ENCODE measurements at places on chromosomes 13 and 19.

GRCh38 chr13:76472916-76473315 lies 413.3 kb downstream of the KCTD12 start:
- no peak for DNase-seq

DNA sequence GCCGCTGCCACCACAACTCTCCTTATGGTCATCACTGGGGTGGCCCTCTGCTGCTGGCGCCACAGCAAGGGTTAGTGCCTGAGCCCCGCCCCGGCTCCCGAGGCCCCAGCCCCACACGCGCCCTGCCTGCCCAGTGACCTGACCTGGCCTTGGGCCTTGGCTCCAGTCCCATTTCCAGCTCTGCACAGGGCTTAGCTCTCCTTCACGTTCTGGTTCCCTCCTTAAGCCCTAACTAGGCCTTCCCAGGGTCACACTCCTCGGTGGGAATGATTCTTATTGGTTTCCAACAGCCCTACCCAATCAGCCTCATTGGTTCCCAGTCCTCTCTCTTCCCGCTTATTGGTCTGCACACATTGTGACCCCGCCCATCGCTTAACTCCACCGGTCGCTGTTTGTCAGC lies 5.8 kb downstream of the KIRREL2 start:
- DNase-seq = no peak

- DNase-seq = no peak
These were observed 18.9 kb upstream of the TRIM13 start for GRCh38 chr13:49977992-49978391.

DNA sequence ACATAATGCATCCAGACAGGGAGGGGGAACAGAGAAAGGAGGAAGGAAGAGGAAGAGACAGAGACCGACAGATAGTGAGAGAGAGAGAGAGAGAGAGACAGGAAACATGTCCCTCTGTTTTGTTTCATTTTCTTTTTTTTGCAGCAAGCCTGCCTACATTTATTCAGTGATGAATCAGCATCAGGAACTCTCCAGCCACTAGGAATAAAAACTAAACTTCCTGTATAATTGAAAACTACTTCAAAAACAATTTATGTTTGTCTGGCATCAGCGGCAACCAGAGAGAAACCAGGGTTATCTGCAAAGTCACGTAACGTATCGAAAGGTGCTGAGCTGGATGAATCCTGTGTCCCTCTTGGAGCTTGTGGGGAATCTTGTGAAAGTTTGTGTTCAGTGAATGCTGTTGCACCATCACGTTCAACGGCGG lies 148.6 kb upstream of the SOX21 start:
- no peak for DNase-seq

- DNase-seq = no peak
These were observed 753.6 kb downstream of the LIG4 start for GRCh38 chr13:107461751-107462150.

- no peak for DNase-seq
These were observed 249.0 kb downstream of the LHFPL6 start for GRCh38 chr13:39353988-39354387.

- no peak for DNase-seq
These were observed 254.6 kb downstream of the SPRY2 start for GRCh38 chr13:80086304-80086721.

DNA sequence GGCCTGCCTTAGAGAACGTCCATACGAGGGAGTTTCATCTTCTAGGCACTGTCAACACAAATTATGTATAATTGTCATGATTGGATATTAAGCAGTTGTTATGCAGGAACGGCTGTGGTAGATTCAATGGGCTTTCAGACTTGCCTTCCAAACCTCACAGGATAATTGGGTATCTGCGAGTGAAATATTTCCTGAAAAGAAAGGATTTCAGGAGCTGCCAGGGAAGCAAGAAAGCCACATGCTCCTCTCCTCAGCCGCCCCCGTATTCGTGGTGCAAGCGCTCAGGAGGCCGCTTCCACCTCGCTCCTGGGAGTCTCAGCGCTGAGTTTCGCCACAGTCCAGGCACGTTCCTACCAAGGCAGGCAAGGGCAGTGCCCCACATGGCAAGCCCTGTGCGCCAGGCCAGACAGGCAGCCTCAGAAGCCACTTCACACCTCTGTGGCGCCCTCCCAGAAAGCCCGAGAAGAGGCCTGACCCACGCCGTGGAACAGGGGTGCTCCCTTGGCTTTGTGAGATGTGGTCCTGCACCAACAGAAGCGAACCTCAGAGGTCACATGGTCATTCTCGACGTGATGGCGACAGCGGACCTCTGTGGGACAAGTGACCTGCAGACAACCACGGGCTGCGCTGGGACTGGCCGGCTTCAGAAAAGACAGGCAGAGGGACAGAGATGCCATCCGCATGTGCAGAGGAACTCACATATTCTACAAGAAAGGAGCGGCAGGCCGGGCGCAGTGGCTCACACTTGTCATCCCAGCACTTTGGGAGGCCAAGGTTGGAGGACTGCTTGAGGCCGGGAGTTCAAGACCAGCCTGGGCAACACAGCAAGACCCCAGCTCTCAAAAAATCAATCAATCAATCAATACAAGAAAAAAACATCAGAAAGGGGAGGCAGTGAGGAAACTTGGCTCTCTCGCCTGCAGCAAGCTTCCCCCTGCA lies 41.4 kb downstream of the CEBPG start:
- no peak for DNase-seq

DNA sequence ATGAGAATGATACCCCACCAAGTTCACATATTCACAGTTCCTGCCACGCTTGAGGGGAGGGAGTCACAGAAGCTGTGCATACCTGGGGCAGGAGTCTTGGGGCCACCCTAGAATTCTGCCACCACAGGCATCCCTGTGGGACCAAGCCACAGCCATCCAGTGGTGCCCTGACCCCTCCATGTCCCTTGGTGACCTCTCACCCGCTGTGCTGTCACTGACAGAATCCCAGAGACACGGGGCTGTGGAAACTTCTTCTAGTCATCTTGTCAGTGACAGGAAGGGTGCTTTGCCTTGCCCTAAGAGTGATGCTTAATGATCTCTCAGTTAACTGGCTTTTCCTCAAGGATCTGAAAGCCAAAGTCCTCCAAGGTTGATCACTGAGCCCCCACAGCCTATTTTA lies 58.4 kb upstream of the UQCRFS1 start:
- DNase-seq = no peak

GRCh38 chr19:7356899-7357627 lies 8.3 kb downstream of the ARHGEF18 start:
- DNase-seq = no peak

GRCh38 chr19:55341171-55341588 lies 1.5 kb downstream of the KMT5C start:
- peak; percentile 25 for DNase-seq

DNA sequence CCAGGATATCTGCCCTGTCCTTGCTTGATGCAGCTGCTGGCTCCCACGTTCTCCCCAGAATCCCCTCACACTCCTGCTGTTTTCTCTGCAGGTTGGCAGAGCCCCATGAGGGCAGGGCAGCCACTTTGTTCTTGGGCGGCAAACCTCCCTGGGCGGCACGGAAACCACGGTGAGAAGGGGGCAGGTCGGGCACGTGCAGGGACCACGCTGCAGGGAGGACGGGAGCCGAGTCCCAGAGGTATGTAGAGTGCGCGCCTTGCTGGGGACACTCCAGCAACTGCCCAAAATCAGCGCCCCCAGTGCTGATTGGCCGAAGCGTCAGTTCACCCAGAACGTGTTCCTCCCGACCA lies 30.3 kb upstream of the MIER2 start:
- no peak for DNase-seq

DNA sequence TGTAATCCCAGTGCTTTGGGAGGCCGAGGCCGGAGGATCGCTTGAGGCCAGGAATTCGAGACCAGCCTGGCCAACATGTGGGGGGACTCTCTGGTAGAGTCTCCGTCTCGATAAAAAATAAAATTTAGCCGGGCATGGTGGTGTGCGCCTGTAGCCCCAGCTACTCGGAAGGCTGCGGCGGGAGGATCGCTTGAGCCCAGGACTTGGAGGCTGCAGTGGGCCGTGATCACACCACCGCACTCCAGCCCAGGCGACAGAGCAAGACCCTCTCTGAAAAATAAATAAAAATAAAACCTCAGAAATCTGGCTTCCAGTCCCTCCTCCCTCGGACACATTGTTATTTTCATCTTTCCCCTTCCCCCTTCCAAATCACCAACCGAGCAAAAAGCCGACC lies 332 bp downstream of the IRGQ start:
- peak; percentile 16 for DNase-seq

DNA sequence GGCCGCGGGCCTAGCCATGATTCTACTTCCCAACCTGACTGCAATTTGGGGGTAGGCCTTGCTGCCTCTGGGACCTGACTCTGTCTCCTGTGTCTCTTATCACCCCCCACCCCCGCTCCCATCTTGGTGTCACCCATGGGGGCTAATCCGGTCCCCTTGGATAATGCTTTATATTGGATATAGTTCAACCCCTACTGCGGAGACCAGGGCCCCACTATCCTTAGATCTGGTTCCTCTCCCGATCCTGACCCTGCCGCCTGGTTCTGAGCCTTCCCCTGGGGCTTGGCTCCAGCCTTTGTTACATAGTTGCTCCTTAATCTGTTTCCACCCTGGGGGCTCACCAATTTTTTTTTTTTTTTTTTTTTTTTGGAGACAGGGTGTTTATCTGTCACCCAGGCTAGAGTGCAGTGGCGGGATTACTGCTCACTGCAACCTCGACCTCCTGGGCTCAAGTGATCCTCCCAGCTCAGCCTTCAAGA lies 1.3 kb downstream of the BLOC1S3 start:
- no peak for DNase-seq

- DNase-seq = peak; percentile 67
These were observed 982 bp upstream of the DACT3 start for GRCh38 chr19:46661735-46662592.

DNA sequence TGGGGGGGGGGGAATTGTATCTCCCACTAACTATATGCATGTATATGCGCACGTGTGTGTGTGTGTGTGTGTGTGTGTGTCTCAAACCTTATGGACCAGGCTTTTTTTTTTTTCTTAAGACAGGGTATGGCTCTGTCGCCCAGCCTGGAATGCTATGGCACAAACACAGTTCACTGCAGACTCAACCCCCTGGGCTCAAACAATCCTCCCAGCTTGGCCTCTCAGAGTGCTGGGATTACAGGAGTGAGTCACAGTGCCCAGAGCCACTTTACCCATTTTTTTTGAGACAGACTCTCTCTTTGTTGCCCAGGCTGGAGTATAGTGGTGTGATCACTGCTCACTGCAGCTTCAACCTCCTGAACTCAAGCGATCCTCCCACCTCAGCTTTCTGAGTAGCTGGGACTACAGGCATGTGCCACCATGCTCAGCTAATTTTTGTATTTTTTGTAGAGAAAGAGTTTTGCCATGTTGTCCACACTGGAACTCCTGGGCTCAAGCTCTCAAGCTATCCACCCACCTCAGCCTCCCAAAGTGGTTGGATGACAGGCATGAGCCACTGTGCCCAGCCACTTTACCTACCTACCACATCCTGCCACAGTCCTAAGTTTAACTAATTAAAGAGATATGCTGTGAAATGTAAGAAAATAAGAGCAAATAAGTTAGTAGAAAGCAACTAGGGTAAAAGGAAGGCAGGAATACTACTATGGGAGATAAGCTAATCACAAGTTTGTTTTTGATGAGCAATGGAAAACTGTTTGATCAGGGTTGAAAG lies 2.4 kb downstream of the ZMYM5 start:
- no peak for DNase-seq

- DNase-seq = no peak
These were observed 1.3 kb upstream of the RSPH6A start for GRCh38 chr19:45816236-45817009.

DNA sequence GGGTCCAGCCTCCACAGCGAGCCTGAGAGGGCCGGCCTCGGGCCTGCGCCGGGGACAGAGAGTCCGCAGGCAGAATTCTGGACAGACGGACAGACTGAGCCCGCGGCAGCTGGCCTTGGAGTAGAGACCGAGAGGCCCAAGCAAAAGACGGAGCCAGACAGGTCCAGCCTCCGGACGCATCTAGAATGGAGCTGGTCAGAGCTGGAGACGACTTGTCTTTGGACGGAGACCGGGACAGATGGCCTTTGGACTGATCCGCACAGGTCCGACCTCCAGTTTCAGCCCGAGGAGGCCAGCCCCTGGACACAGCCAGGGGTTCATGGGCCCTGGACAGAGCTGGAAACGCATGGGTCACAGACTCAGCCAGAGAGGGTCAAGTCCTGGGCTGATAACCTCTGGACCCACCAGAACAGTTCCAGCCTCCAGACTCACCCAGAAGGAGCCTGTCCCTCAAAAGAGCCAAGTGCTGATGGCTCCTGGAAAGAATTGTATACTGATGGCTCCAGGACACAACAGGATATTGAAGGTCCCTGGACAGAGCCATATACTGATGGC lies 490 bp downstream of the ITPKC start:
- no peak for DNase-seq

GRCh38 chr19:40633207-40633606 lies 32.0 kb downstream of the LTBP4 start:
- no peak for DNase-seq

GRCh38 chr19:48795055-48795684 lies 15.7 kb downstream of the BCAT2 start:
- DNase-seq = peak; percentile 78

GRCh38 chr13:26254583-26255111 lies 718 bp downstream of the CDK8 start:
- peak; percentile 55 for DNase-seq

DNA sequence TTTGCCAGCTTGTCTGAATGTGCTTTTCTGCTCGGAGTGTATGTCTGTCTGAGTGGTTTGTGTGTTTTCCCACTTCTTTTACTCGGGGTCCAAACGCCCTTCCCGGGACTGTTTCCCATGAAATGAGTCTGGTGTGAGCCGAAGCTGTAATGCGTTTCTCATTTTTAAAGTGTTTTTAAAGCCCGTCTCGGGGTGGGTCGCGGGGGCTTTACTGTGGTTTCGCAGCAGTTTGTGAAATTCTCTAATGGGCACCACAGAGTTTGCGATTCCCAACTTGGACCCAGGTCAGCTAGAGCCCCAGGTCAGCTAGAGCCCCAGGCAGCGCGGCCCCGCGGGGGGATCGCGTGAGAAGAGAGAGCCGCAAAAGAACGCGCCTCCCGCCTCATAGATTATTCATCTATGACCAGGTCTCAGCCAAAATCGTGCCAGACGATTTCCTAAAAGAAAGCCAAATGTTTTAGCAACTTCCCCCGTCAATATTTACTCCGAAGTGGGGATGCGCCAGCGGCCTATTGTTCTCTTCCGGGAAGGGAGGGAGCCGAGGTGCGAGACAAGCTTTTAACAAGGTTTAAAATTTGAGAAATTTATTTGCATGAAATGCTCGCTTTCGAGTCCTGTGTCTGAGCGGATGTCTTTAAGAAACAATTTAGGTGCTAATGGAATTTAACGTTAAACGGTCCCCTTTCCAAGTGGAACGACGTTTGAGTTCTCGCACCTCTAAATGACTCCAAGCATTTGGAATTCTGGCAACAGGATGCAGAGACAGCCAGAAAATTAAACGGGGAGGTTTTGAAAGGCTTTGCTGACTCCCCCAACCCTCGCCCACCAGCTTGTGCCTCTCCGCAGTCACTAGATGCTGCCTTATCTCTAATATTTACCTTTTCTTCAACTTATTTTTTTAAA lies 2.2 kb downstream of the ZIC2 start:
- no peak for DNase-seq

DNA sequence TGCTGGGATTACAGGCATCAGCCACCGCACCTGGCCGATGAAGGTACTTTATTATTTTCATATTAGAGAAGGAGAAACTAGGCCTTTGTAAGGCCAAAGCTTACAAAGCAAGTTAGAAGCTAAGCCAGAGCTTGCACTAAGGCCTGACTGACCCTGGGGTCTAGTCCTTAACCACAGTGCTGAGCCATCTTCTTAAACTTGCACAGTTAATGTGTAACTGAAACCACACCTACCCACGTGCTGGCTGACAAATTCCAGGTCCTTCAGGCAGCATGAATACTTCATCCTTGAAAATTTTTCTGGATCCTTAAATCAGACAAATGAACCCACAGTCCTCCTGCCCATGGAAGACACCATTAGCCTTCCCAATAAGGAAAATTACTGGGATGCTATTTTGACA lies 880.6 kb downstream of the UQCRFS1 start:
- no peak for DNase-seq

- no peak for DNase-seq
These were observed 1.9 kb upstream of the VASP start for GRCh38 chr19:45505151-45505995.

All from T-helper 9 cell (primary cell).